ELF-1 (cell line): ENCODE measurements at places on chromosomes 2 and 18.

GRCh38 chr2:143926736-143927135, 593.2 kb downstream of the ZEB2 start:
- DNase-seq: no peak

GRCh38 chr2:173940208-173941020, 24.8 kb downstream of the SP3 start:
- no peak for DNase-seq

DNA sequence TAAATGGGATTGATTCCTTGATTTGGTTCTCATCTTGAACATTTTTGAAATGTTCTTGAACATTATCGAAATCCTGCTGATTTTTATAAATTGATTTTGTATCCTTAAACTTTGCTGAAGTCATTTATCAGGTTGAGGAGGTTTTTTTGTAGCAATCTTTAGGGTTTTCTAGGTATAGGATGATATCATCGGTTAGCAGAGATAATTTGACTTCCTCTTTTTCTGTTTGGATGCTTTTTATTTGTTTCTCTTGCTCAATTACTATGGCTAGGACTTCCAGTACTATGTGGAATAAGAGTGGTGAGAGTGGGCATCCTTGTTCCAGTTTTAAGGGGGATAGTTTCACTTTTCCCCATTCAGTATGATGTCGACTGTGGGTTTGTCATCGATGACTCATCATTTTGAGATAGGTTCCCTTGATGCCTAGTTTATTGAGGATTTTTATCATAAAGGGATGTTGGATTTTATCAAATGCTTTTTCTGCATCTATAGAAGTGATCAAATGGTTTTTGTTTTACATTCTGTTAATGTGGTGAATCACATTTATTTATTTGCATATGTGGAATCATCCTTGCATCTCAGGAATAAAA, 201.5 kb upstream of the ZSWIM2 start:
- no peak for DNase-seq

DNA sequence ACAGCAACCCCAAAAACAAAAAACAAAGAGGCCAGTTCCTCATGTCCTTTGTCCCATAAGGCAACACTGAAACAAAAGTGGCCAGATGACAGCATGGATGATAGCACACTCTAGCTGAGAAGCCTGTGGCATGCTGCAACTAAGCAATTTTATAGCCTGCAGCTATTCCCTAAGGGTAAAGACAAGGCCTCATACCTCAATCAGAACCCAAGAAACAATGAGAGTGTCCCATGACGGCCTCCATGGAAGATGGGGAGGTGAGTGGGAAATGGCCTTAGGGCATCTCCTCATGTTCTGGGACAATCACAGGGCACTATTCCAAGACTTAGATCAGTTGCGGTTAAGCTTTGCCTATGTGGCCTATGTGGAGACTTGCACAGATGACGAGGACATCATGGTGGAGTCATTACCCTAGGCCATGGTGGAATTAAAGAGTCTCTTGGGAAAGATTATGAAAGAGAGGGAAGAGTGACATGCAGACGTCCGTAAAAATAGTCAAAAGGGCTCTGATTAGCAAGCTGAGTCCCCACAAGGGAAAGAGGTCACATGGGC, 103.1 kb downstream of the INO80D start:
- DNase-seq: no peak

DNA sequence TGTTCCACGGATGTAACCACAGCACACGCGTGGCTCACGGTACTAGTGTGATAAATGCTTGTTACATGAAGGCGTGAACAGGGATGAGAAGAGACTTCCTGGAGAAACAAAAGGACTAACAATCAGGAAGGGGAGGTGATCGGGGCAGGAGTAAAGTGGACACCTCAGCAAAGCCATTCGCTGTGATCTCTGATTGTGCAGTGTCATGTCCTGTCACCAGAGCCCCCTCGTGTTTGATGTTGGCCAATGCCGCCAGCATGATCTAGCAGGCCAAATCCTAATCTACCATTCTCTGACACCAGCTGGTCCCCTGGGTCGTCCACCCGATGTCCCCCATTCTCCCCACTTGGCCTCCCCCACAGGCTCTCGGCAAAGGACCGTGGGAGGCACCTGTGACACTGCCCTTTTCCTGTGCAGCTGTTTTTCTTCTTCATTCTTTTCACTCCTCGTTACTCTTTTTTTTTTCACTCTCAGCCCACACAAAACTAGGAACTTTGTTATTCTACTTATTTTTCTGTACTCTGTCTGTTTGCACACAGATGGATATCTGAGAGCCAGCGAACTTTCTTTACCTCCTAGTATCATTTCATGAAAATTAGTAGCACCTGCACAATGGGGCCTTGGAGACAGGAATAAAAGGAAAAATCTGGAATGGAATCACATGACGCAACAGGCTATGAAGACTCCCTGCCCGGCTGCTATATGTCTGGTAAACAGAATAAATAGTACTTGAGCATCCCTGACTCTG, 146.8 kb downstream of the TGIF1 start:
- DNase-seq: peak; percentile 68

GRCh38 chr2:157260533-157261198, 3.2 kb downstream of the GALNT5 start:
- no peak for DNase-seq

- no peak for DNase-seq
Measured at GRCh38 chr18:46759890-46760289, 3.0 kb upstream of the ST8SIA5 start.

GRCh38 chr2:207251573-207252192, 85.9 kb upstream of the KLF7 start:
- no peak for DNase-seq

DNA sequence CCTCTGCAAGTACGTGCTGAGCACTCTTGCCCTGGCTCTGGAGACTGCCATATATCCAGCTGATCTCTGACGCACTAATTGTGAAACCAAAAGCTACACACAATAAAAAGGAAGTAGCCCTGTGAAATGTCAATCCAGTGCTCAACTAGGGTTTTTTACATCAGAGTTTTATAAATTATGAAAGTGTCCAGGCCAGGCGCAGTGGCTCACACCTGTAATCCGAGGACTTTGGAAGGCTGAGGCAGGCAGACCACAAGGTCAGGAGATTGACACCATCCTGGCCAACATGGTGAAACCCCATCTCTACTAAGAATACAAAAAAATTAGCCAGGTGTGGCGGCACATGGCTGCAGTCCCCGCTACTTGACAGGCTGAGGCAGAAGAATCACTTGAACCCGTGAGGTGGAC, 24.5 kb upstream of the PEX13 start:
- DNase-seq: no peak

- peak; percentile 59 for DNase-seq
Measured at GRCh38 chr2:110116033-110116710, 550 bp upstream of the MALL start.

GRCh38 chr2:162720559-162721271, 117.9 kb downstream of the KCNH7 start:
- no peak for DNase-seq

DNA sequence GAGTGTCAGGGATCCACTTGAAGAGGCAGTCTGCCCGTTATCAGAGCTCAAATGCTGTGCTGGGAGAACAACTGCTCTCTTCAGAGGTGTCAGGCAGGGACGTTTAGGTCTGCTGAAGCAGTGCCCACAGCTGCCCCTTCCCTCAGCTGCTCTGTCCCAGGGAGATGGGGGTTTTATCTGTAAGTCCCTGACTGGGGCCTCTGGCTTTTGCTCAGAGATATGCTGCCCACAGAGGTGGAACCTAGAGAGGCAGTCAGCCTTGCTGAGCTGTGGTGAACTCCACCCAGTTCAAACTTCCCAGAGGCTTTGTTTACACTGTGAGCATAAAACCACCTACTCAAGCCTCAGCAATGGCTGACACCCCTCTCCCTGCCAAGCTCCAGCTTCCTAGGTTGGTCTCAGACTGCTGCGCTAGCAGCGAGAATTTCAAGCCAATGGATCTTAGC, 38.1 kb downstream of the PLEK start:
- no peak for DNase-seq

DNA sequence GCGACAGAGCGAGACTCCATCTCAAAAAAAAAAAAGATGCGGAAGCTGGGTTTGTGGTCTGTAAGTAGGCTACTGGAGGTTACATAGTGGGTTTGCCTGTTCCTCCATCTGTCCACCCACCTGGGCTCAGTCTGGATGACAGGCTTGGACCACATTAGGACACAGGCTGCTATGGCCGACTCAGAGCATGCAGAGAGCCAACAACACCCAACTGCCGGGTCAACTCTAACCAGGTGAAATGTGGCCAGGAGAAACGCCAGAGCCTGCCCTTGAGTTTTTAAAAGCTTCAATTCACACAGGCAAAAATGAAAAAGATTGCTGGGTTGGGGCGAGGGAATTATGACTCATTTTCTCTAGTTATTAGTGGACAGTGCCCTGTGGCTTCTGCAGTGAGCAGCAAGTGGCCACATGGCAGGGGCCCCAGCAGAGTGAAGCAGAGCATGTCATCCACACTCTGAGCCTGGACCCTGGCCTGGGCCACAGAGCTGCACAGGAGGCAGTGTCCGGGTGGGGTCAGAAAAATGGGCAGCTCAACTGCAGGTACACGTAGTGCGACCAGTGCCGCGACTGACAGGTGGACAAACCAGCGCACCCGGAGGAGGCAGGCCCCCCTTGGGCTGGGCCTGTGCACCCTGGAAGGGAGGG, 67.4 kb downstream of the BIN1 start:
- DNase-seq: no peak

- DNase-seq: no peak
Measured at GRCh38 chr2:239289545-239289944, 111.3 kb downstream of the HDAC4 start.

DNA sequence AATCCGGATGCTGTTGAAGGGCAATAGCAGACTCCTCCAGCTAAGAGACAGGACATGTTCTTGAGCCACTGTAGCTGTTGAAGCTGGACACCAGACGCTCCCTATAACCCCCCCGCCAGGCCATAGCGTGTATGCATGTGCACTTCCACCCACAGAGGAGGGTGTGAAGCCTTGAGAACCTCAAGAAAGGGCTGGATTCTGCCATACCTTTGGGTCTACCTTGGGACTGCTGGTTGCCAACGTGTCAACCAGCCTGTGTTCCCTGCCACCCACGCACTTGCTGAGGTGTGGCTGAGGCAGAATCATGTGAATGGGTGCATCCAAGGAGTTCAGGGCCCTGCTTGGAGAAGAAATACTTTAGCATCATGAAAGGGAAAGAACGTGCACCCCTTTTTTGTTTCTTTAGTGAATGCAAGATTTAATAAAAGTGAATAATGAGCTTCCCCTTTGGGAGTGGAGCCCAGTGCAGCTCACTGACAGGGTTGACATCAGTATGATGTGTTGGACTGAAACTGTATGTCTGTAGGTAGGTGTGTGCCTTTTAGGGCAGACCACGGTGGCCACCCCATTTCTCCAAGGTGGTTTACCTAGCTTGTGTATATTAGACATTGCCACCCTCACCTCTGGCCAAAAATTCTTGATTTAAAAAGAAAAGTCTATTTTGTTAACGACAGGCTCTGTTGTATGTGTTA, 198.3 kb downstream of the MGAT5 start:
- no peak for DNase-seq

GRCh38 chr2:196384729-196385128, 213.4 kb upstream of the STK17B start:
- DNase-seq: no peak

DNA sequence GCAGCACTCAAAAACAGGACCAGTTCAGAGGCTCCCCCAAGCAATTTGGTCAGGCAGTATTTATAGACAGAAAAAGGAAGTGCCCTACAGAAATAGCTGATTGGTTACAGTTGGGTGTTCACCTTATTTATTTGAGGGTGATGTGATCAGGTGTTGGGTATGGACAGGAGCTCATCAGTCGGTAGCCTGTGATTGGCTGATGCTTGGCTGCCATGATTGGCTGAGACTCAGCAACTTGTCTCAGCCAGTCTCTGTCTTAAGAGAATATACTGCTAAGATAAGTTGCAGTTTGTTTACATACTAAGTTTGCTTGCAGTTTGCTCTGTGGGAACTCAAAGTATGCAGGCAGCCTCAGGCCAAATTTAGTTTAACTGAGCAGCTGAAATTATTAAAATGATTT, 9.4 kb downstream of the ABCG8 start:
- DNase-seq: no peak

GRCh38 chr18:6441200-6441599, 26.5 kb upstream of the L3MBTL4 start:
- DNase-seq: no peak

GRCh38 chr2:62467475-62468321, 38.3 kb downstream of the TMEM17 start:
- DNase-seq: peak; percentile 44

GRCh38 chr2:86636842-86637241, 13.2 kb upstream of the RNF103 start:
- no peak for DNase-seq

GRCh38 chr2:191537921-191538320, 140.0 kb upstream of the NABP1 start:
- DNase-seq: no peak

DNA sequence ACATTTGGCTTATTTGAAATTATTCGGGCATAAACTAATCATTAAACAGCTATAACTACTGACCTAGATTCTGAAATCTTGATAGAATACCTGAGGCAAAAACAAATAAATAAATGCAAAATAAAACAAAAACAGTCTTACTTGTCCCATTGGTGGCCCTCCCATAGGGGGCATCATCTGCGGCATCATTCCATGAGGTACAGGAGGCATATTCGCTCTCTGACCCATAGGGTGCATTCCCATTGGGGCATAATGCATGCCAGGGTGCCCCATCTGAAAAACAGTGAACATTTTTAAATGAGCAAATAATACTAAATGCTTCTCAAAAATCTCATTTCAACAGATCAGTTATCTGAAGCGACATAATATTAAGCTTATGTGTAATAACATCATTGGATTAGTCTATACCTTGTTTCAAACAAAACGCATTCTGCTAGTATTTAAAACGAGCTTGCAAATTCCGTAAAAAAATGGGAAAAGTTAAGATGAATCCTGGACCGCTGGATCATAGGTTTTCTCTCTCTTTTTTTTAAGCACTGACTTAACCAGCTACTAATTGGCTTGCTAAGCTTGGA, 1.3 kb downstream of the PRPF40A start:
- no peak for DNase-seq
